Stimulated activated CD8-positive, alpha-beta memory T cell treated with anti-CD3 and anti-CD28 coated beads, Interleukin-2, amount 100 ng/mL, for 1 hour (primary cell): ENCODE measurements at places on chromosomes 1 and 21.

DNA sequence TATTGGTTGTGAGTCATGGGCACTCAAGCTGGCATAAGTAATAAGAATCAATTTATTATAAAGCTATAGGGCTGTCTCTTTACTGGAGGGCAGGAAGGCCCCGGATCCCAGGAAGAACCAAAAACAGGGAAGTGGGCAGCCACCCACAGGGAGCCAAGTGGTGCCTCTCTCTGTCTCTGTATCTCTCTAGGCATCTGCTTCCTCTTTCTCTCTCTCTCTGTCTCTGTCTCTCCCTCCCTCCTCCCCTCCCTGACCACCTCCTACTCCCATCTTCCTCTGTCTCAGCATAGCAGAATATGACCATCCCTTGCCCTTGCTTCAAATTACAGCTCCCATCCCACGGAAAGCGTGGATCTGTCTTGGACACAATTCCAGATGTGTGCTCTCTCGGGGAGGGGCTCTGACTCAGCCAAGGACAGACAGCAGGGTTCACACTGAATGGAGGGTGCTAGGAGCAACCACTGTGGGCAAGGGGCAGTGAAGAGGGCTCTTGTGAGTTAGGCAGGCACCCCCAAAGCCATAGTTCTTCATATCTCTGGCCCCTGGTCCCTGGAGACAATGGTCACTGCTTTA is 80.4 kb upstream of the LPGAT1 start:
- no peak for DNase-seq

DNA sequence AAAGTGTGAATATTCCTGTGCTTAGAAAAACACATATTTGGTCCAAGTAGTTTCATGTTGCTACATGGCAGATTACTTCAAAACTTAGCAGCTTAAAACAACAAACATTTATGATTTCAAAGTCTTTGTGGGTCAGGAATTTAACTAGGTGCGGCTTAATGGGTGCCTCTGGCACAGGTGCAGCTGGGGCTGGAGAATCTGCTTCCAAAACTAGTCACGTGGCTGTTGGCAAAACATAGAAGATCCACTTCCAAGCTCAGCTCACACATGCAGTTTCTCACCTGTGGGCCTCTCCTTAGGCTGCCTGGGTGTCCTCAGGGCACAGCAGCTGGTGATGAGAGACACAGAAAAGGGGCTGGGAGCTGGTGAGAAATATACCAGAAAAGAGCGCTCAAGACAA is 263.4 kb downstream of the TTLL7 start:
- DNase-seq, result no peak

GRCh38 chr1:84899969-84900368 is 7.0 kb upstream of the LPAR3 start:
- DNase-seq, result no peak

DNA sequence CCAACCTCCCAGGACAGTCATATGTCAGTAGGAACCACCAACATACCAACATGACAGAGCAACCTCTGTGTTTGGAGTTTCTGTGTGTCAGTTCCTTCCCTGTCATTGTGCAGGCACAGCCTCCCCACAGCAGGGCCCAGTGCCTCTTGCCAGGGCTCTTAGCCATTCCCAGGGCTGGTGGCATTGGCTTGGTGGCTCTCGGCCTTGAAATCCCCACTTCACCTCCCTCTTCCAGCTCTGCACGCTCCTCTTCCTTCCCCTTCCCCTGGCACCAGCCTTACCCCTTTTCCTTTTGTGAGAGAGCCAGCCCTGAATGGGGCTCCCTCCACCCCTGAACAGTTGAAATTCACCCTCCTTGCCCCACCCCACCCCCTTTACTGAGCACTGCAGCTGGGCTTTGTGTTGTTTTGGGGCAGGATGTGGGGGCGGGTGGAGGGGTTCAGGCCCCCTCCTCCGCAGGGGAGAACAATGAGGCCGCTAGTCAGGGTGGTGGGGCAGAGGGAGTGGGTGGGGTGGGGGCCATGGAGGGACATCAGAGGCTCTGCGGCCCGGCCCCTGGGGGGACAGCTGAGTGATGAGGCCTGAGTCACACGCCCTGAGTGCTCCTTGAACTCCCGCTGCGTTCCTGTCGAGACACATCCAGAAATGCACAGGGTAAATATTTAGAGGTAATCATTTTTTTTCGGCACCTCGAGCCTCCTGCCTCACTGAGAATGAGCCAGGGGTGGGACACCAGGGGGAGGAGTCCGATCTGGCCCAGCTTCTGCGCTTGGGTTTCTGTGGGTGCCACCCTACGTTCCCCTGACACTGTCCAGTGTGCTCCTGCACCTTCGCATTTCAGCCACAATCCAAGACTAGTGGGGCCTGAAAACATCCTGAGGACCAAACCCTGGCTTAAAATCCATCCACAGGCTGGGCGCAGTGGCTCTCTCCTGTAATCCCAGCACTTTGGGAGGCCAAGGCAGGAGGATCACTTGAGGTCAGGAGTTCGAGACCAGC is 28.6 kb downstream of the LGR6 start:
- no peak for DNase-seq

GRCh38 chr1:233240371-233240770 is 55.2 kb downstream of the PCNX2 start:
- DNase-seq, result no peak

DNA sequence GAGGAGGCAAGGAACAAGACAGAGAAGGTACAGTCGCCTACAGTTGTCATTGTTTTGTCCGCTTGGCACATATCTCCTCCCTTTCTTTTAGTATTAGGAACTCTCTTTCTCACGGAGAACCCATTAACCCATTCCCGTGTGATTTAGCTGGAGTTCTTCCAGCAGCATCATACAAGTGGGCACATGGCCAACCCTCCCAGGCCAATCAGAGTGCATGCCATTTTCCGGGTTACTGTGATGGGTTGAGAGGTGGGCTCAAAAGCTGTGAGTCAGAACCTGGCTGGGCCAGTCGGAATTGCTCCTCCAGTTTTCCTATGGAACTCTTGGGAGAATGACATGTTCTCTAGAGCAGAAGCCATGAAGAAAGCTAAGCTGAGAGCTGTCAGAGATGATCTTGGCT is 83.1 kb upstream of the SOD1 start:
- DNase-seq, result no peak

- DNase-seq, result no peak
Observed at GRCh38 chr1:32954168-32954567, 10.4 kb downstream of the RNF19B start.

- DNase-seq, result peak; percentile 12
Observed at GRCh38 chr1:16420424-16421118, 16.7 kb downstream of the SPATA21 start.

DNA sequence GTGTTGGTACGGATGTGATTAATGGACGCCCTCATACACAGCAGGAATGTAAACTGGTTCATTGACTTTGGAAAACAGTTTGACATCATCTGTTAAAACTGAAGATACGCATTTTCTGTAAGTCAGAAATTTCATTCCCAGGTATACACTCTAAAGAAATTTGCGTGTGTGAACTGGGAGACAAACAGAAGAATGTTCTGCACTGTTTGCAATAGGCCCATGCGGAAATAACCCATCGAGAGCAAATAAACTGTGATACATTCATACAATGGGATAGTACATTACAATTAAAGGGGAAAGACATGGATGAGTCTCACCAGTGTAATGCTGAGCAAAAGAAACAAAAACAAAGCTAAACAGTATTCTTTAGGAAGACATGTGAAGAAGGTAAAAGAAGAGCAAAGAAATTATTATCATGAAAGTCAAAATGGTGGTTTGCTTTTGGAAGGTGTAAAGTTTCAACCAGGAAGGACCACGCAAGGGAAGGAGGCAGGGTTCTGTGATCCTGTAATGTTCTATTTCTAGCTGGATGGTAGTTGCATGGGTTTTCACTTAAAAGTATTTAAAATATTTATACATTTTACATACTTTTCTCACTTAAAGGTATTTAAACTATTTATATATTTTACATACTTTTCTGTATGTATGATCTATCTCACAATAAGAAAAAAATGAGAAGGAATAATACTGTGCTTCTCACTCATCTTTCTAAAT is 30.3 kb downstream of the INTS7 start:
- no peak for DNase-seq

- DNase-seq, result no peak
Observed at GRCh38 chr1:218346391-218347204, 1.5 kb downstream of the TGFB2 start.

DNA sequence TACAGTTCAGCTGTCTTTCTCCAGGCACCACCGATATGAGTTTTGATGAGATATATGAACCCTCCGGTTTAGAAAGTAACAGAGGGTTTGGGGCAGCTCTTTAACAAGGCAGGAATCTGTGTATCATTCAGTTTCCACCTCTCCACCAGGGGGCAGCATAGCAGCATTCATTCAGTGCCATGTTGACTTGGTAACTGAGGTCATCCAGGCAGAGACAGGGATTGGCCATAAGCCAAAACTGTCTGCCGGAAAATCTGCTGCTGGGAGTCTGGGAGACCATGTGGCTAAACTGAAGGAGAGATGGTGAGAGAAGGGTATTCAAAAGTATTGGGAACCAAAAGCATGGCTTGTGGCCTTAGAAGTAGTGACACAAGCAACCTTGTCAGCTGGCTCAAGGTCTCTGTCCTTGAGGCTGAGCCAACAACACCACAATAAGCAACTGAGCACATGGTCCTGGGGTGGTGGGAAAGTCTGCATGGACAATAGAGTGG is 98.5 kb downstream of the LMX1A start:
- no peak for DNase-seq

- no peak for DNase-seq
Observed at GRCh38 chr1:219081943-219082925, 91.4 kb upstream of the LYPLAL1 start.

DNA sequence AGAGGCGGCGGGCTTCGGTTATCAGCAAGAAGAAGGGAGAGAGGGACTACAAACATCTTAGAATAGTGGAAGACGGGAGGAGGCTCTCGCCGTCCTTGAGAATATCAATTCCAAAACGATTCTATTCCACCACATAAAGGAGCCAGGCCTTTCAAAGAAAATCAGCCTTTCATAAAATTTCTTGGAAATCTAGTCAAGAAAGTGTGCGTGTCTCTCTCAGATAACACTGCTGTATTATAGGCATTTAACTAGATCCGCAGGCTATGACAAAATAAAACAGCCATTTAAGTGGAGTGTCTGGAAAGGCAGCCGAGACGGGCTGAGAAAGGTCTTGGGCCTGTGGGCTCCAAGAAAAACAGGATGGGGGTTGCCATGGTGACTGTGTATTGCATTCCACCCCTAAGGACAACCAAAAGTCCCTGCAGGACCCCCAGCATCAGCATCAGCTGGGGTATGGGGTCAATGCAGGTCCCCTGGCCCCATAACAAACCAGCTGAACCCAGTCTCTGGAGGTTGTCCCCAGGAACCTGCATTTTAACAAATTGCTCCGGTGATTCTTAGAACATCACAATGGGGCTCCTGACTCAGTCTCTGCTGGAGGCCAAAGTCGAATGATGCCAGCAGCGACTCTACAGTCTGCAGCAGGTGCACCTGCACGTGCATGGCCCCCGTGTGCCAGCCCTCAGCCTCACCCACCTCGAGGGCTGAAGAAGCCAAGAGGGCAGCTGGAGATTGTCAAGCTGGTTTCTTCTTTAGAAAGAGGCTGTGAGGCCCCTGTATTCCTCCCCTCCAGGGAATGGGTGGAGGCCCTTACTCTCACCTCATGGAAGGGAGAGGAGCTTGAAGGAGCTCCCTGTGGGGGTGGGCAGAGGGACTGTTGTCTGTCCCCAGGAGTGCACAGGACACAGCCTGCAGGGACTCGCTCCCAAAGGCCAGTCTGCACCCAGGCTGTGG is 287.4 kb downstream of the NPHP4 start:
- DNase-seq, result no peak

DNA sequence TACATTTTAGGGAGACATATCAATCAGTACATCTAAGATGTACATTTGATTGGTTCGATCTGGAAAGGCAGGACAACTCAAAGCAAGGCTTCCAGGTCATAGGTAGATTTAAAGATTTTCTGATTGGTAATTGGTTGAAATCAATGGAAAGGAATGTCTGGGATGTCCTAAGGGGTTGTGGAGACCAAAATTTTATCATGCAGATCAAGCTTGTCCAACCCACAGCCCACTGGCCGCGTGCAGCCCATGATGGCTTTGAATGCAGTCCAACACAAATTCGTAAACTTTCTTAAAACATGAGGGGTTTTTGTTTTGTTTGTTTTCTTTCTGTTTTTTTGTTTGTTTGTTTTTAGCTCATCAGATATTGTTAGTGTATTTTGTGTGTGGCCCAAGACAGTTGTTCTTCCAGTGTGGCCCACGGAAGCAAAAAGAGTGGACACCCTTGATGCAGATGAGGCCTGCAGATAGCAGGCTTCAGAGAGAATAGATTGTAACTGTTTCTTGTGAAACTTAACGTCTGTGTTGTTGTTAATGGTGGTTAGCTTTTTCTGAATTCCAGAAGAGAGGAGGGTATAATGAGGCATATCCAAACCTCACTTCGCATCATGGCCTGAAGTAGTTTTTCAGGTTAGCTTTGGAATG is 3.1 kb downstream of the IFNAR1 start:
- no peak for DNase-seq

DNA sequence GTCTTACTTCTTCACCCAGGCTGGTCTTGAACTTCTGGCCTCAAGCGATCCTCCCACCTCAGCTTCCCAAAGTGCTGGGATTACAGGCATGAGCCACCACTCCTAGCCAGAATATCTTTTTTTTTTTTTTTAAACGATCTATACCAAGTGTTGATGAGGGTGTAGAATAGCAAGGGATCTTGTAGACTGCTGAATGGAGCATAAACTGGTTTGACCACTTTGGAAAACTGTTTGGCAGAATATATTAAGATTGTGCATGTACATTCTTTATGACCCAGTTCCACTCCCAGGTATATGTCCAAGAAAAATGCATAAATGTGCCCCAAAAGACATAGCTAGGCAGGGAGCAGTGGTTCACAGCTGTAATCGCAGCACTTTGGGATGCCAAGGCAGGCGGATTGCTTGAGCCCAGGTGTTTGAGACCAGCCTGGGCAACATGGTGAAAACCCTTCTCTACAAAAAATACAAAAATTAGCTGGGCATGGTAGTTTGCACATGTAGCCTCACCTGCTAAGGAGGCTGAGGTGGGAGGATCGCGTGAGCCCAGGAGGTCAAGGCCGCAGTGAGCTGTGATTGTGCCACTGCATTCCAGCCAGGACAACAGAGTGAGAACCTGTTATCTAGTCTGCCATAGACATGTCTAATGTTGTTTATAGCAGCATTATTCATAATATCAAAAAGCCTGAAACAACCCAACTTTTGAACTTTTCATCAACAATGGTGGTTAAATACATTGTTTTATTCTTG is 184.0 kb downstream of the VPS13D start:
- no peak for DNase-seq

DNA sequence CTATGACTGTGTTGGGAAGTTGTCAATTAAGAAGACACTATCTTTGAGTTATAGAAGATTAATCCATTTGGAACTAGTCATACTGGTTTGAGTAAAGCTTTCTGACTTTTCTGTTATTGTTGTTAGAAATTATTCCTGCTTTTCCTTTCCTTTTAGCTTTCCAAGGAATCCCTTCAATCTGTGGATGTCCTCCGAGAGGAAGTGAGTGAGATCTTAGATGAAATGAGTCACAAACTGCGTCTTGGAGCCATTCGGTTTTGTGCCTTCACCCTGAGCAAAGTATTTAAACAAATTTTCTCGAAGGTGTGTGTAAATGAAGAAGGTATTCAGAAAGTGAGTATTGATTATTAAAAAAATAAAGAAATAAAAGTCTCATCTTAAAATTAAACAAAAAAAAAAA is 19.3 kb downstream of the GNPAT start:
- DNase-seq, result no peak

- DNase-seq, result no peak
Observed at GRCh38 chr1:152745765-152746444, 11.9 kb upstream of the KPRP start.

- DNase-seq, result no peak
Observed at GRCh38 chr21:37319551-37319950, 47.0 kb upstream of the DYRK1A start.
